T-helper 1 cell (primary cell): ENCODE measurements at places on chromosomes 4 and X.

DNA sequence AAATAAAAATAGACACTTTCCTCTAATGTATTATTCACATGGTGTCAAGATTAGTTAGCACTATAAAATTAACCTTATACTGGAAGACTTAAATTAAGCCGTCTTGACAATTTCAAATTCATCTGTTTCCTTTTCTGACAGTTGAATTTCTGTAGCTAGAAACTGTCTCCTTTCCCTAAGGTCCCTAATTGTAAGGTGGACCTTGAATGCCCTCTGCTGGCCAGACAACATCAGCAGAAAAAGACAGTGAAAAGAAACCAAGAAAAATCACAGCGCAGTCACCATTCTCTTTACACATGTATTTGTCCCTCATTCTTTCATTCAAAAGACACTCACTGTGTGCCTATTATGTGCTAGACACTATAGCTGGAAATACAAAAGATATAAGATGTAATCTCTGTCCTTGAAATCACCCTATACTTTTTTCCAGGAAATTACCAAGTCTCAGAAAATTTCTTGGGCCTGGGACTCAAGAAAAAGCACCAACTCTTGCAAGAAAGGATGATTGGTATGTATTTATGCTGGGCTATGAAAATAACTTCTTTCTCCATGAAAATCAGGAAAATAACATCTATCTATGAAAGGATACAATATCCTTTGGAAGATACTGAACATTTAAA is 32.7 kb upstream of the AMBN start:
- DNase-seq, result peak; percentile 8

- no peak for DNase-seq
These were observed 314.5 kb downstream of the CAMK2D start for GRCh38 chr4:113447061-113447460.

DNA sequence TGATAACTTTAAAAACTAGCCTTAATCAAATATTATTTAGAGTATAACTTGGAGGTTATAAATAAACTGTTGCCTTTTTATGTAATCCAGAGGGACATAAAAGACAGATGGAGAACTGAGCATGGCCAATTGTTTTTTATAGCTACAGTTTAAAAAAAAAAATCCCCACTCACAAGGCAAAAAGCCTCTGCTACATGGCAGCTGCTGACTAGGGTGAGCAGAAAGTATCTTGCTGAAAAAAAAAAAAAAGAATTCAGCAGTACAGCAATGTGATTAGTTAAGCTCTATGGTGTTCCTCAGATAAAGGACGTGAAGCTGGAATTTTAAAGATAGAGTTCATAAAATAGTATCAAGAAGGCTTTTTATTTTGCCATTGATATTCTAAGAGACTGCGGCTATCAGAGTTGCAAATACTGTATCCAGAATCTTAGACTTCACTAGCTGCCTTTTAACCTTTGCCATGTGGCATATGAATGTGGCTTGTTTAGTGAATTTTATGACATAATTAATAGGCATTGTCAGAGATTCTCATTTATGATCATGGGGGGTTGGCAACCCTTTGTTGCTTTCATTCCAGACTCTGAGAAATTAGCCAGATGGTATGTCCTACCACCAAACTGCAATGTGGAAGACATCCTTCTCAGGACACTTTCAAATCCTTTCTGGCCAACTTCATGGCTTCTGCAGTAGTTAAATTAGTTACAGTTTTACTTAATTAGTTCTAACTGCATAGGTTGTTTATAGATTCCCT is 498.0 kb downstream of the STPG2 start:
- DNase-seq, result no peak

DNA sequence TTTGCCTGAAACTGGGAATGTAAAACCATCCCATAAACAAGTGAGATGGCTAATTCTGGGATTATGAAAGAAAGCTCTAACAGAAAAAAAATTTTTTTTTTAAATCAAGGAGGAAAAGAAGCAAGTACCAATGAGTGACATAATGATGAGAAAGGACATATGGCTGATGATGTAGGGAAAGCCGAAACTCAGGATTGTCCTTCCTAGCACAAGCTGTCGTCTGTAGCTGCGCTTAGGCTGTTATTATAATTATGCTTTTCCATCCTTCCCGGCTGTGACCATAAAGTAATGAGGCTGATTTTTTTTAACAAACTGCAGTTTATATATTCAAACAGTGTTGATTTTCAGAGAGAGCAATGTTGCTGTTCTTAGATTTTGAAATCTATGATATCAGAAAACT is 209.8 kb upstream of the NOCT start:
- DNase-seq, result no peak

- no peak for DNase-seq
These were observed 20.2 kb downstream of the PDK3 start for GRCh38 chrX:24485323-24485722.

DNA sequence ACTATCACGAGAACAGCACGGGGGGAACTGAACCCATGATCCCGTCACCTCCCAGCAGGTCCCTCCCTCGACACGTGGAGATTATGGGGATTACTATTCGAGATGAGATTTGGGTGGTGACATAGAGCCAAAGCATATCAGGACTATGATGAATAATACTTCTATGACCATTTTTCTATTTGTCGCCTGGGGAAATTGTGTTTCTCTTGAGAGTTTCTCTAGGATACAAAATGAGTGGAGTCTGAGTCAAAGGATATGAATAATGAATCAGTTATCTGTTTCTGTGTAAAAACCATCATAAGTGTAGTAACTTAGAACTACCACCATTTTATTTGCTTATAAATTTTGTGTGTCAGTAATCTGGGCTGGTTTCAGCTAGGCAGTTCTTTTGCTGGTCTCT is 533.0 kb upstream of the ARX start:
- DNase-seq, result no peak

- no peak for DNase-seq
These were observed 1028.1 kb downstream of the C4orf33 start for GRCh38 chr4:130124066-130124465.

DNA sequence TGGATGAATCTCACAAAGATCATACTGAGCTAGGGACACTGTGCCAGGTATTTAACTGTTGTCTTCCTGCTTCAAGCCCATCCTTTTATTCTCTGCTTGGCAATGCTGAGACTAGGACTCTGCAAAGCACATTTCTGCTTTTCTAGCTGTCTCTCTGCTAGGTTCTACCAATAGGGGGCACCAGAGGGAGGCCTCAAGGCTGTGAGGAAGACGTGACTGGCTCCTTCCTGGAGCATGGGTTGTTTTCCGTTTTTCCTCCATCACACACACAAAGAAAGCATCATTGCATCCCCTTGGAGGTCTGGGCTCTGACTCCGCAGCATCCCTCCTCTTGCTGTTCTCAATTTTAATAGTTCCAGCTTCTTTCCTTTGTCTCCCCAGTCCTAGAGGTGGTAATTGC is 10.9 kb upstream of the DCTD start:
- DNase-seq, result no peak

- no peak for DNase-seq
These were observed 57.1 kb upstream of the ADGRG2 start for GRCh38 chrX:19179389-19179788.

GRCh38 chrX:111254896-111255693 is 15.2 kb downstream of the CAPN6 start:
- no peak for DNase-seq

DNA sequence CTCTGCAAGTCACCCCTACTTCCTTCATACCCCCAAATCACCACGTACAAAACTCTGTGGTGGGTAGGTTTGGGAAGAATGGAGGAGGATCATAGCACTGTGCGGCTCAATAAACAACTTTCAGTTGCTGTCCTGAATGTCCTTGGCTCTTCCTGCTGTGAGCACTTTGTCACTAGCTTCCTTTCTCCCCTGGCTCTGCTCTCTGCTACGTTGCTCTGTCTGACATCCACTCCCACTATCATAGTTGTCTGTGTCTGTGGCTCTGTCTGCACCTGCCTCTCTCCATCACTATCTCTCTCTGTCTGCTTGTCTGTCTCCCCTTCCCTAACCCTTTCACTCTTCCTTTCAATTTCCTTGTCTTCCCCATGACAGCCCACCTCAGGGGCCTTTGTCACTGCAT is 21.2 kb upstream of the SMPX start:
- DNase-seq, result no peak

GRCh38 chrX:84453351-84454246 is 48.7 kb downstream of the HDX start:
- no peak for DNase-seq

GRCh38 chr4:71709961-71710360 is 73.9 kb downstream of the GC start:
- no peak for DNase-seq

- no peak for DNase-seq
These were observed 105.1 kb upstream of the SCOC start for GRCh38 chr4:140268186-140268841.

DNA sequence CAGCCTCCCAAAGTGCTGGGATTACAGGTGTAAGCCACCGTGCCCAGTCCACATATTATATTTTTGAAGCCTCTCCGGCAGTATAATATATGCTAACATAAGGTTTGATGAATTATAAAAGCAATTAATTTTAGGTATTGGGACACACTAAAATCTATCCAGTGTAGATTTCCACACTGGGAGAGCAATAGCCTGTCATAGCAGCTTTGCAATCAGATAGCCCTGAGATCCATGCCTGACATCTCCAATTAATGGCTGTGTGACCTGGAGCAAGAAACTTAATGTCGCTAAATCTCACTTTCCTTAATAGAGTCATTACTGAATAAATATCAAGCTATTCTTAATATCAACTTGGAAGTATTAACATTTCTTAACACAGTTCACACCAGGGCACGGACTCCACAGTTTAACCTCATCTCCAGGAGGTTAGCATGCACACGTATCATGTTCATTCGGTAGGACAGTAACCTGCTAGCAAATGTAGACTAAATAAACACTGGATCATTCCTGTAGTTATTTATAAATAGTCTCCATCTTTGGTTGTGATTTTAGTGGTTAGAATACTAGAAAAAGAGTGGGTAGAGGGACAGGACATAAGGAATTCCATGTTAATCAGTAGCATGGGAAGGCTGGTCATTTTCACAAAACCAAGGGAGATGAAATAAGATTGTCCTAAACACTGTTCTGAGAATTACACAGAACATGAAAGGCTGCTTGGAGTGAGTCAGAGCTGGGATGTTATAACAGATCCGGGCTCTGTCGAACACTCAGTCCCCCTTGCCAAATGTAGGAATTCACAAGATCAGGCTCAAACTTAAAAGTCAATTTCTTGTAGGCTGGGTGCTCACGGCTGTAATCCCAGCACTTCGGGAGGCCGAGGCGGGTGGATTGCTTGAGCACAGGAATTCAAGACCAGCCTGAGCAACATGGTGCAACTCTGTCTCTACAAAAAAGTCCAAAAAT is 254.7 kb downstream of the PALLD start:
- no peak for DNase-seq

DNA sequence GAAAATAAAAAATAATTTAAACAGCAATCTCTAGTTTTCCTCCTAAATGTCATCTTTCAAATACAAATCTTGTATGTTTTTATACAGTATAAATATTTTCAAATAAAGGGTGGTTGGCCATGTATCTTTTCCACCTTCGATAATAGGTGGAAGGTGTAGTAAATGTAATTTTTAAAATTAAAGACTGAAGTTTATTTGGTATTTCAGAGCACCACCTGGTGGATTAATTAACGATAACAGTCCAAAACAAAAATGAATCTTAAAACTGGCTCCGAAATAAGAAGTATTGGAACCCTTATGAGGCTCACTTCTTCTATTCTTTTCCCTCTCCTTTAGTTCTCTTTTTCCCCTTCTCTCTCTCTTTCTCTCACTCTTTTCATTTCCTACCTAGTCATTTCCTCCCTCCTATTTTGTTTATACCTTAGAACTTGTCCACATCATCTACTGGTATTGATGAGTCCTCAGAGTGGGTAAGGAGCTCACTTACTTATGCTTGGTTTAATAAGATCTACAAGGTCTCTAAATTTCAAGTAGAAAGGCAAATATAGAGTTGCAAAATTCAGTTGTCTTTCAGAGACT is 82.9 kb upstream of the EXOC1L start:
- no peak for DNase-seq

DNA sequence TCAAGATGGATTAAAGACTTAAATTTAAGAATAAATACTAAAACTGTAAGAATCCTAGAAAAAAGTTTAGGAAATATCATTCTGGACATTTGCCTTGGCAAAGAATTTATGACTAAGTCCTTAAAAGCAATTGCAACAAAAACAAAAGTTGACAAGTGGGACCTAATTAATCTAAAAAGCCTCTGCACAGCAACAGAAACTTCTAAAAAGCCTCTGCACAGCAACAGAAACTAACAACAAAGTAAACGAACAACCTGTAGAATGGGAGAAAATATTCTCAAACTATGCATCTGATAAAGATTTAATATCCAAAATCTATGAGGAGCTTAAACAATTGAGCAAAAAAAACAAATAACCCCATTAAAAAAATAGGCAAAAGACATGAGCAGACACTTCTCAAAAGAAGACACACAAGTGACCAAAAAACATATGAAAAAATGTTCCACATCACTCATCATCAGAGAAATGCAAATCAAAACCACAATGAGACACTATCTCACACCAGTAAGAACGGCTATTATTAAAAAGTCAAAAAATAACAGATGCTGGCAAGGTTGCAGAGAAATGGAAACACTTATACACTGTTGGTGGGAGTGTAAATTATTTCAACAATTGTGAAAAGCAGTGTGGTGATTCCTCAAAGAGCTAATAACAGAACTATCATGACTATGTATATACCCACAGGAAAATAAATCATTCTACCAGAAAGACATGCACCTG is 5.5 kb upstream of the OPRPN start:
- DNase-seq, result no peak

- DNase-seq, result no peak
These were observed 7.1 kb upstream of the CYTL1 start for GRCh38 chr4:5026371-5026770.

- DNase-seq, result no peak
These were observed 2023.7 kb downstream of the ARAP2 start for GRCh38 chr4:34220601-34221000.

GRCh38 chrX:139834879-139835278 is 98.0 kb downstream of the ATP11C start:
- DNase-seq, result no peak

DNA sequence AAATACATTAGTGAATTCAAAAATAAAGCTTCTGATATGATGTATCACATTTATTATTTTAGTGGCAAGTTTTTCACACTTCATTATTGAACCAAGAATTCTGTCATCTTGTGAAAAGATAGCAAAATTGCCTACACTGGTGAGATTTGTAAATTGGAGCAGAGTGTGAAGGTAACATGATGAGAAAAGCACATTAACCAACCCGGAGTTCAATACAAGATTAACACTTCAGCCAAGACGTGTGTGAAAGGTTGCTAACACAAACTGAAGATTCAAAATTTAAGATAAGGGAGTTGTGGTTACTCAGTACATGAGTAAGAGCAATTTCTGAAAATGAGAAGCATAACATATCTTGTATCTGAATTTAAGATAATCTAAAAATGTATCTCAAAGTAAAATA is 346.7 kb downstream of the PDHA2 start:
- no peak for DNase-seq

DNA sequence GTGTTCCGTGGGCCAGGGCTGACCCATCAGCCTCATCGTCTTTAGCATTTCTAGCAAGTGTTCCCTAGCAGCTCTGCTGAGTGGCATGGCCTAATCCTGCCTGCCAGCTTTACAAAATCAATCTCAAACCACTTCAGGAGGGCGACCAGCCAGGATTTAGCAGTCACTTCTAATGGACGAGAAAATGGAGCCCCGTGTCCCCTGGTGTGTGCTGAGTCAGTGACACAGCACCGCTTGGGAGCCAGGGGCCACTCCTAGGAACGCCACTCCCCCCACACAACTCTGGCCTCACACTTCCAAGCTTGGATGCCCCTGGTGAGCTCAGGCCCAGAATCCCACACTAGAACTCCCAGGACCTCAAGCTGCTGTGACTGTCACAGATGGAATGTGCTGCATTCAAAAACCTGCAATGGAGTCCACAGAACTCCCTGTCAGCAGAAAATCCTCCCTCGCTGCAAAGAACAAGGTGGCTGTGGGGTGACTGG is 311.2 kb upstream of the GATB start:
- DNase-seq, result no peak
